ENCODE measurements at places on chromosomes 1 and 21.

DNA sequence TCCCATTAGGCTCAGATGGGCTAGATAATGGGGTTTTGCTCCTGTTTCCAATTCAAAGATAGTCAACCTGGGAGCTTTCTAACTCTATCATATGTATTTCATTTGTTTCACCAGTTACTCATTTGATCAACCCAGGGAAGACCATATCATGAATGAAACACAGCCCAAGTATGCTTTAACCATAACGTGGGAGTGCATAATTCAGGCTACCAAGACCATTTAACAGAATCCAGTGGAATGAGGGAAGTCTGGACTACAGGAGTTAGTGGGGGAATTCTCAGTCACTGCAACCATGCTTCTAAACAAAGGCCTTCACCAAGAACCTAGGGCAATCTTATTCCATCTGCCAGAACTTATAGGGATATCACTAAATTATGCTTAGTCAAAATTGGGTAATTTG is 15.0 kb upstream of the SLC16A1 start:
- DNase-seq: no peak

- DNase-seq: no peak
Measured at GRCh38 chr1:156733989-156734584, 5.5 kb upstream of the ISG20L2 start.

- DNase-seq: no peak
Measured at GRCh38 chr1:24735509-24736375, 9.5 kb upstream of the CLIC4 start.

DNA sequence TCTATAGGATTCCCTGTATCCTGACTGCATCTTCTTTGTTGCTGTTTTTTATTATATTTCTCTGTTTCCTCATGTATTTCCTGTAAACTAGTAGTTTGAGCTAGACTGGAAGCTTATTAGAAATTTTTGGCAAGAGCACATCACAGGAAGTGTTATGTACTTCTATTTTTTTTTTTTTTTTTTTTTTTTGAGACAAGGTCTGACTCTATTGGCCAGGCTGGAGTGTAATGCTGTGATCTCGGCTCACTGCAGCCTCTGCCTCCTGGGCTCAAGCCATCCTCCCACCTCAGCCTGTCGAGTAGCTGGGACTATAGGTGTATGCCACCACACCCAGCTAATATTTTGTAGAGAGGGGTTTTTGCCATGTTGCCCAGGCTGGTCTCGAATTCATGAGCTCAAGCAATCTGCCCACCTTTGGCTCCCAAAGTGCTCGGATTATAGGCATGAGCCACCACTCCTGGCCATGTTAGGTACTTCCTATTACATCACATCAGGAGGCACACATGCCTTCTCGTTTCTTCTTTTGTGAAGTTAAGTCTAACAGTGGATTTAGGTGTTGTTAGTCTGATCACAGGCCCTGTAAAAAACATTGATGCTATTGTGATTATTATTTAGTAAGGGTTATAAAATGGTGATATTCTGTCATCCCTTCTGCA is 12.5 kb downstream of the C1orf21 start:
- DNase-seq: no peak

- DNase-seq: no peak
Measured at GRCh38 chr1:173661271-173661670, 8.4 kb downstream of the ANKRD45 start.
